Activated naive CD4-positive, alpha-beta T cell treated with anti-CD3 and anti-CD28 coated beads for 36 hours (primary cell): ENCODE measurements at places on chromosomes 13 and 19. TPM values are rescaled to one million over a fixed set of nuclear protein-coding genes. Genes with fewer than 3 reads are reported as not detected.

Gene B3GNT3
- total RNA-seq: 0.17 TPM

DNA sequence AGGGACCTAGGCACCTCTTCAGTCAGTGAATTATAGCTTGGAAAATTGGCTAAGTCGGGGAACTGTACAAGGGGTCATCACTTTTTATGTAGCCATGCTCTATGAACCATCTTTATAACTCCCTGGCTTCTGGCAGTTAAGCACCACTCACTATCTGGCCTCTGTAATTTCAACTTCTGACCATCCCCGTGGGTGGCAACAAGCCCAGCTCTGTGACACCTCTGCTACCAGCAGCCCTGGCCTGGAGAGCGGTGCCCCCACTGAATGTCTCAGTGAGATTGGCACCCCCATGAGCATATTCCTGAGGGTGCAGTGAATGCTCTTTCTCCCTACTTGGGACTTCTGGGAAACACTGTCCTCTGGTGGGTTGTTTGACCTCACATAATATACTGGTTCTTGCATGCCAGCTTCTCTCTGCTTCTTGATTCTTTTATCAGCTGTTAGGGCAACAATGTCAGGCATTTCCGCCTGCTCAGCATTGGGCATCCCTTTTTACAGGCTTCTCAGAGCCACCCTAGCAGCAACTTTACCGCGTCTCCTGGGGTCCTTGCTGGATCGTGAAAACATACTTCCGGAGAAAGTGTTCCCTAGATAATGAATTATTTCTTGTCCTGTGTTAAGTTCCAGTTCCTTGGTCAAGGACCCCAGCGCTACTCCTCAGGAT lies 10.4 kb downstream of the KL start:
- no peak for DNase-seq

GRCh38 chr13:75443356-75443958 lies 38.5 kb downstream of the TBC1D4 start:
- DNase-seq: no peak

Gene GPX4
- 253 TPM for total RNA-seq
